H9 (cell line): ENCODE measurements at places on chromosomes 4 and X. TPM values are rescaled to one million over a fixed set of nuclear protein-coding genes. Genes with fewer than 3 reads are reported as not detected.

DNA sequence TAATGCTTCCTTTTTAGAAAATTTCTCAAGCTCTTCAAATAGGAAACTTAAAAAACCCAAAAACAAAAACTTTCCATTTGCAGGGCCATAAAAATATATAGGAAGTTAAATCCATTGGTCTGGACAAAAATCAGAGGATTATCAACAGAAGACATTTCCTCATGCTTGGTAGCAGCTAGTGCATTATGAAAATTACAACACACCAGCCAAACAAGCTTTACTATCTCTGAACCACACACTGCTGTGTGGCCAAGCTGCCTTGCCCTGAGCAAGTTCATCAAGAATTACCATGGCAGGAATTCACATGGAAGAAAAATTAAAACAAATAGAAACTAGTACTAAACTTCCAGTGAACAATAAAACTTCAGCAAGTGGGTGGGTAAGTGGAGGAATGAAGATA lies 3.6 kb downstream of the USP46 start:
- no peak for DNase-seq

- DNase-seq = no peak
Observed at GRCh38 chr4:105686571-105686970, 21.9 kb downstream of the INTS12 start.

DNA sequence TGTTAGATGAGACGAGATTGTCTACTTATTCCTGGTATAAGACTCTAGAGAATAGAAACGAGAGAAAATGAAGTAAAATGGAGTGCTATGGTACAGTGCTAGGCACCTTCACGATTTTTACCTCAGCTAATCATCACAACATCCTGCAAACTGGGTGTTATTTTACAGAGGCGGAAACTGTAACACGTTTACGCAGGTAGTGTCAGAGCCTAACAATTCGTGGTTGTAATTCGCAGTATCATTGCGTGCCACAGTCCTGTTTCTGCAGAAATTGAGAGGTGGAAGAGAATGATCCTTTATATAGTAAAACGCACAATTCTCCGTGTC lies 383 bp upstream of the TBC1D19 start:
- no peak for DNase-seq

DNA sequence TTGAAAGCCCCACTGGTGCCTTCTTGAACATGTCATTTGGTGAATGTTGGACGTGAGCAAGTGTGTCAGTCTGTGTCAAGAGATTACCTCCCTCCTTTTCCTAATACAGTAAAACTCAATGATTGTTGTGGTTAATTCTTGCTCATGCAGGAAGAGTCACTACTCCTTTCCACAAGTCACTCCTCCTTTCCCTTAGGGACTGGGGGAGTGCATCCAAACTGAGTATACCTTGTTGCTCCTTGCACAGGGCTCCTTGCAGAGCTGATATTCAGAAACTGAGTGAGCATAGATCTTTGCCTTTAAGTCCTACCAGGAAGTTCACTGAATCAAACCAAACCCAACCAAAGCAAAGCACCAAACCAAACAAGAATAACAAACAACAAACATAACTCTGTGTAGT lies 63.9 kb downstream of the GPR50 start:
- no peak for DNase-seq

GRCh38 chrX:110722135-110722534 lies 73.5 kb downstream of the CHRDL1 start:
- no peak for DNase-seq

DNA sequence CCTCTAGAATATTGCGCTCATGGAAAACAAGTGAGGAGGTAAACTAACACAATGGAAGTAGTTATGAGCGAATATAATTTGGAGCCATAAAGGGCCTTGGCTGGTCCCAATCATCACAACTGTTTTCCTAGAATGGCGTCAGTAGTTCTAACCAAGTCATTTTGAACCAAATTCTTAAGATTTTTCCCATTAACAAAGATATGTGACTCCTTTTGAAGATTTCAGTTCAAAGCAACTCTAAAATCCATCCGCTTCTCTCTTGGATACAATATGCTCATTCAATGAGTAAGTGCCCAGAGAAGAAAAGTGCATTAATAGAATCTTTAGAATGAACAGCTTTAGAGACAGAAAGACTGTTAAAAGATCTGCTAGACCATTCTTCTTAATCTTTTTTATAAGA lies 19.6 kb upstream of the MYOZ2 start:
- DNase-seq = no peak

DNA sequence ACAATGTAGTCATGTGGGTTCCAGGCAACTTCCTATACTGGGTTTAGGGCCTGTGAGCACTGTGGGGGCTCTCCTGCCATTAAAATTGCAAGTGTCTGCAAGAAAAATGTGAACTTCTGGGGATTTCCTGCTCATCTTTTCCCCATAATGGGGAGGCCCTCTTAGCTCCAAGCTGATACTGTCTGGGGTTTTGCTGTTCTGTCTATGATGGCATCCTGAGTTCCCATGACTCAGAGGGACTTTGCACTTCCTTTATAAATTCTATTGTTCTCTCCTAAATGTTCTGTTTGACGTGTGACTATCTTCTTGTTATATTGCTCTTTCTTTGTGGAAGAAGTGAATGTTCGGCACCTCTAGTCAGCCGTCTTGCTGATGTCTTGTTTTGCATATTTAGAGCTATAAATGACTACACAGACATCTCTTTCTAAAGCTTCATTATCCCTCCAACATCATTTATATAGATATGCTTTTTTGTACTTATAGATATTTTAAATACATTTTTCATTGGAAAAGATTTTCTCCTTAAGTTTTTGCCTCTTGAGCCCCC lies 465.8 kb downstream of the NAF1 start:
- no peak for DNase-seq

GRCh38 chr4:74969507-74970474 lies 36.9 kb downstream of the PARM1 start:
- peak; percentile 43 for DNase-seq

DNA sequence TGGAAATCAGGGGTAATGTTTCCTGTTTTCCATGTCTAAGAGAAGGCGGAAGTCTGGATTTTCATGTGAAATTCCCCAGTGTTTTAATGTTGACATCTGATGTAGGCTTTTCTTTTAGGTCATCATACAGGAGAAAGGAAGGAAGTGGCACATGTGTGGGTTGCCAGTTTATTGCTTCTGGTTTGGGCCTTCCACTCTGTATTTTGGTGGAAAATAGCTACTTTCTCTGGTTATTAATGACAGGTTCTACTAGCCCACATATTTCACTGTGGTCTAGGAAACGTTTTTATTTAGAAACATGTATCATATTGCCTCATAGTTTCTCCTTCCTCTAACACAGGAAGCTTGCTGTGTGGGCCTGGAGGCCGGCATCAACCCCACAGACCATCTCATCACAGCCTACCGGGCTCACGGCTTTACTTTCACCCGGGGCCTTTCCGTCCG lies 7.2 kb downstream of the PDHA1 start:
- DNase-seq = no peak

GRCh38 chr4:148203056-148203898 lies 238.9 kb downstream of the NR3C2 start:
- DNase-seq = peak; percentile 33

DNA sequence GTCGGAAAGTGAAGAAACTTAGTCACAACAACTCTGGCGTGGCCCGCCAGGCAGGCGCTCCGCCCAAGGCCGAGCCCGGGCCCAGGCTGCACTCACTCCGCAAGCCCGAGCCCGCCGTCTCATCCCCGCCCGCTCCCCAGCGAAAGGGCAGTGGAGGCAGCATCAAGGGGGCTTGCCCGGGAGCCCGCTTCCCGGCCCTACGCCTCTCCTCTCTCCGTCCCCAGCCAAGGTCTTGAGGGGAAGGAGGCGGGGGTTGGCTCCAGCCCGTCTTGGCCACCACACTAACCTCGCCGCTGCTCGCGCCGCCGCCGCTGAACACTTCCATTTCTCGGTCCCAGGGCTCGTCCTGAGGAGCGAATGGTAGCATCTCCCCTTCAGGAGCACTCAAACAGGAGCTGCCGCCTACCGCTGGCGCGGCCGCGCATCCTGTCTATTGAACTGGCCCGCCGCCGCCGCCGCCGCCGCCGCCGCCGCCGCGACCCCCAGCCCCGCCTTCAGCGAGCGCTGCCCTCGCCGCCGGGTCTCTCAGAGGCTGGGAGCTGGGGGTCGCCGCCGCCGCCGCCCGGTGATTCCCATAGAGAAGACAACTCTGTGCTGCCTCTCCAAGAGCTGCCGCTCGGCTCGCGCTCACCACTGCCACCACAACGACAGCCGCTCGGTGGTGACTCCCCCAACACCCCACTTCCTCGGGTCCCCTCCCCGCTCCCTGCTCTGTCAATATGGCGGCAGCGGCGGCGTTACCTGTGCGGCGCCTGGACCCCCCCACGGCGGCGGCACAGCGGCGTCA lies at the start of gene RPS6KA6:
RPS6KA6 (minus strand) TSS at position 667 of the 787 bp plus-strand sequence; CDS start at position 367, 300 bp downstream.
- DNase-seq = peak; percentile 39

DNA sequence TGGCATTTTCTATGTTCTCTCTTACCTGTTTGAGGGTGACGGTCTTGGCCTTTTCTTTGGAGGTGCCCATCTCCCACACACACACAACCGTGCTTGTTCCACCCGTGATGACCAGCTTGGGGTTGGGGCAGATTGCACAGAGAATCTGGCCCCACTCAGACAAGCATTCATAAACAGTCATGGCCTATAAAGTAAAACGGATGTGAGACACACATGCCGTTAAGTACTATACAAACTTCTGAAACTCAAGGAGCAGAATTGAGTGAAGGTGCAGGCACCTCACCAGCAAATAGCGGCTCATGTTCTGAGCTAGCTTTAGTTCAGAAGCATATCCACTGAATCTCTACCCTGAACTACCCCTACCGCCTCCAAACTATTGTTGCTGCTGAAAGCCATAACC lies 107.6 kb downstream of the CDS1 start:
- DNase-seq = no peak

DNA sequence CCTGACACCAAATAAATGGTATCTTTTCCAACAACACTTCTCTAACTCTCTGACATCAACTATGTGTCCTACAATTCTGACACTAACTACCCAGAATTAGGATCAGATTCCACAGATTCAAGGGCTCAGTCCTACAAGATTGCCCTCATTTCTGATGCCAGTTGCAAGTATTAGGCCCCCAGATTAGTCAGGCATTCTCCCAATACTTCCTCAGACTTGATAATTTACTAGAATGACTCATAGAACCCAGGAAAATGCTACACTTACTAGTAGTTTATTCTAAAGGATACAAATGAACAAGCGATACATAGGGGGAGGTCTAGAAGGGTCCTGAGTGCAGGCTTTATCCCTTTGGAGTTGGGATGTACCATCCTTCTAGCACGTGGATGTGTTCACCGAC lies 8.5 kb downstream of the TIGD2 start:
- DNase-seq = no peak

- peak; percentile 41 for DNase-seq
Observed at GRCh38 chr4:40843696-40844095, 93.9 kb downstream of the NSUN7 start.

- DNase-seq = no peak
Observed at GRCh38 chr4:78781924-78782323, 5.8 kb downstream of the BMP2K start.

- no peak for DNase-seq
Observed at GRCh38 chrX:21658152-21658737, at the start of gene KLHL34. TSS of gene KLHL34 (minus strand) at chrX:21658330. CDS start at chrX:21657788, 542 bp downstream.

DNA sequence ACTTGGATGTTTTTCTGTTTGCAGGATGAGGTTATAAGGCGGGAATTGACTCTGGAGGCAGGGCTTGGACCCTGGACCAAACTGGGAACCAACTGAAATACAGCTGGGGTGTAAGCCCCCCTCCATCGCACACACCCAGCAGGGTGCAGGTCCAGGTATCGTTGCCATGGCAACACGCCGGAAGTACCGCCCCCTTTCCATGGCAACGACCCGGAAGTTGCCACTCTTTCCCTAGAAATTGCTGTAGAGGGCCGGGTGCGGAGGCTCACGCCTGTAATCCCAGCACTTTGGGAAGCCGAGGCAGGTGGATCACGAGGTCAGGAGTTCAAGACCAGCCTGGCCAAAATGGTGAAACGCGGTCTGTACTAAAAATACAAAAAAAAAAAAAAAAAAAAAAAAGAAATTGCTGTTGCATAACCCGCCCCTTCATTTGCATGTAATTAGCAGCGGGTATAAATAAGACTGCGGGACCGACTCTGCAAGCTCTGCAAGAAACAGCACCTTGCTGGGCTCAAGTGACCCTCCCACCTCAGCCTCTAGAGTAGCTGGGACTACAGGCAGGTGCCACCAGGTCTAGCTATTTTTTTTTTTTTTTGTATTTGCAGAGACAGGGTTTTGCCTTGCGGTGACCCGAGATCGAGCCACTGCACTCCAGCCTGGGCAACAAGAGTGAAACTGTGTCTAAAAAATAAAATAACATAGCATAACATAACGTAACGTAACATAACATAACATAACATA lies 139.6 kb downstream of the CRLF2 start:
- DNase-seq = peak; percentile 49

DNA sequence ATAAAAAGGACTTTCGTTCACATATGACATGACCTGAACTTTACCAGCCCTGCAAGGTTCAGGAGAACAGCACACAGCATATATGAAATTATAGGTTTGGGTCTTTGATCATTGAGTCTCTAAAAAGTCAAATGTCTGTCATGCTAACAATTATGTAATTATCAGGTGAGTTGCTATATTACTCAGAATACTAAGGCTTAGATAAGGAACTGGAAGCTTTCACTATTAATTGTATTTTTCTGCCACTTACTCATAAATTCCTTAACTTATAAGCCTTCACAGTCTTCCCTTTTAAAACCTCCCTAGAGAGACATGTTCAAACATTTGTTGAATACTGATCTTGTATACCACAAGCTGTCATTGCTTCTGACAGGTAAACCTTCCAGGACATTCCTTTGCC lies 292.8 kb upstream of the MAGEB2 start:
- no peak for DNase-seq

DNA sequence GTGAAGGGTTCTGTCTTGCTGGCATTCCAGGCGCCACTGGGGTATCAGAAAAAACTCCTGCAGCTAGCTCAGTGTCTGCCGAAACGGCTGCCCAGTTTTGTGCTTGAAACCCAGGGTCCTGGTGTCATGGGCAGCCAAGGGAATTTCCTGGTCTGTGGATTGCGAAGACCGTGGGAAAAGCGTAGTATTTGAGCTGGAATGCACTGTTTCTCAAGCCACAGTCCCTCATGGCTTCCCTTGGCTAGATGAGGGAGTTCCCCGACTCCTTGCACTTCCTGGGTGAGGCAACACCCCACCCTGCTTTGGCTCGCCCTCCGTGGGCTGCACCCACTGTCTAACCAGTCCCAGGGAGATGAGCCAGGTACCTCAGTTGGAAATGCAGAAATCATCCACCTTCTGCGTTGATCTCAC lies 40.1 kb downstream of the NOP14 start:
- DNase-seq = no peak

GRCh38 chrX:88883200-88883599 lies 136.2 kb downstream of the CPXCR1 start:
- no peak for DNase-seq

GRCh38 chrX:110723844-110724243 lies 71.8 kb downstream of the CHRDL1 start:
- DNase-seq = no peak

GRCh38 chrX:724256-724655 lies 93.7 kb downstream of the SHOX start:
- DNase-seq = no peak

MMAA gene
- total RNA-seq = 2.1 and 3.0 TPM in 2 replicates

TMPRSS11F gene
- not detected in 2 replicates for total RNA-seq

NHS gene
- total RNA-seq = 8.0 and 8.7 TPM in 2 replicates

P2RY4 gene
- 0.18 TPM in 1 of 2 replicates, not detected in the other for total RNA-seq

EXOC1L gene
- not detected in 2 replicates for total RNA-seq

SLC16A2 gene
- total RNA-seq = 16.5 and 17.1 TPM in 2 replicates

ARMCX2 gene
- total RNA-seq = 108 TPM in 2 replicates

MAGEB2 gene
- total RNA-seq = 0.13 and 0.18 TPM in 2 replicates

TLR2 gene
- total RNA-seq = 0.90 and 1.0 TPM in 2 replicates

TAF7L gene
- total RNA-seq = not detected in 2 replicates

TMLHE gene
- total RNA-seq = 13.7 and 14.2 TPM in 2 replicates

MORC4 gene
- 3.0 and 4.3 TPM in 2 replicates for total RNA-seq

OFD1 gene
- total RNA-seq = 36.0 and 36.6 TPM in 2 replicates

ANOS1 gene
- total RNA-seq = 51.0 and 54.9 TPM in 2 replicates

SSX2 gene
- not detected in 2 replicates for total RNA-seq

LANCL3 gene
- total RNA-seq = 0.26 and 0.48 TPM in 2 replicates

HPSE gene
- total RNA-seq = 1.5 and 2.0 TPM in 2 replicates
